Endothelial cell (in vitro differentiated cells): ENCODE measurements at places on chromosomes 12 and 14.

DNA sequence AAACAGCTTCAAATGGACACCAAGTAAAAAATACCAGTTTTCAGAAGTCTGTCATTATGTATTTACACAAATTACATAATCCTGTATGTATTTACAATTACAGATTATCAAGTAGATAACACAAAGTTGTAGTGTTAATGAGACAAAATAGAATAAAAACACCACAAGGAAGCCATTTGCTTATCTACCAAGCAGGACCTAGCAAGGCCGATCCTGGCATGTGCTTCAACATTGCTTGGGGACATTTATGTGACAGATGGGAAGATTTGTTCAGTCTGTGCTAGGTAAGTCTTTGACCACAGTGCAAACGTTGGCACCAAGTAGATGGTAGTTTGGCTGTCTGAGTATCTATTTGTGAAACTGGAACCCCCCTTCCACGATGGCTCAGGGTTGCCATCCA lies 35.8 kb downstream of the BCAT1 start:
- peaks cover 11% of the 10 kb centered on the region for H3K4me1 ChIP-seq
- H3K4me3 ChIP-seq = no peak overlapping the region
- no peaks in the 10 kb centered on the region for H3K27me3 ChIP-seq
- no peak overlapping the region for H3K27ac ChIP-seq
- DNase-seq = no peak

DNA sequence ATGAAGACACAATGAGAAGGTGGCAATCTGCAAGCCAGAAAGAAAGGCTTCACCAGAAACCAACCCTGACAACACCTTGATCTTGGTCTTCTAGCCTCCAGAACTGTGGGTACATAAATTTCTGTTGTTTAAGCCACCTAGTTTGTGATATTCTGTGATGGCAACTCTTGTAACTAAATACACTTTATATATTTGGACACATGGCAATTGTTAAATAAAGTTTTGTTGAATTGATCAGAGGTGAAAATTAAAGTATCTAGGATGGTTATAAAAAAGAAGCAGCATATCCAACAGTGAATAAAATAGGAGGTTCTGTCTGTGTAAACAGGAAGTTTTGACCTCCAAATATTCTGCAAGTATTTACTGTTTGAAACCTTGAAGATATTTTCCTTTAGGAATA lies 516.3 kb downstream of the SOX5 start:
- no peak overlapping the region for H3K4me3 ChIP-seq
- no peaks in the 10 kb centered on the region for H3K36me3 ChIP-seq
- no peaks in the 10 kb centered on the region for H3K27me3 ChIP-seq
- H3K4me1 ChIP-seq = no peaks in the 10 kb centered on the region
- no peak overlapping the region for H3K27ac ChIP-seq

GRCh38 chr12:118033323-118033722 lies 16.8 kb downstream of the RFC5 start:
- H3K36me3 ChIP-seq = peaks cover 33% of the 10 kb centered on the region
- H3K27me3 ChIP-seq = peaks cover 5% of the 10 kb centered on the region
- no peak overlapping the region for H3K4me3 ChIP-seq
- H3K4me1 ChIP-seq = no peaks in the 10 kb centered on the region
- no peak overlapping the region for H3K27ac ChIP-seq

DNA sequence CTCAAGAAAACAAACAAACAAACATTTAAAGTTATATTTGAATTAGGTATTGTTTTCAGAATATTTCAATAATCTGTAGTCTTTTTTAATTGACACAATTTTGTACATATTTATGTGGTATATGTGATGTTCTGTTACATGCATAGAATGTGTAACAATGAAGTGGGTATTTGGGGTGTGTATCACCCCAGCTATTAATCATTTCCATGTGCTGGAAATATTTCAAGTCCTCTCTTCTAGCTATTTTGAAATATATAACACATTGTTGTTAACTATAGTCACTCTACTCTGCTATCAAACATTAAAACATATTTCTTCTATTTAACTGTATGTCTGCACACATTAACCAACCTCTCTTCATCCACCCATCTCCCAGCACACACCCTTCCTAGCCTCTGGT lies 32.0 kb upstream of the SIX1 start:
- H3K4me3 ChIP-seq = no peak overlapping the region
- no peaks in the 10 kb centered on the region for H3K36me3 ChIP-seq
- no peak overlapping the region for H3K27ac ChIP-seq
- peaks cover 2% of the 10 kb centered on the region for H3K27me3 ChIP-seq

DNA sequence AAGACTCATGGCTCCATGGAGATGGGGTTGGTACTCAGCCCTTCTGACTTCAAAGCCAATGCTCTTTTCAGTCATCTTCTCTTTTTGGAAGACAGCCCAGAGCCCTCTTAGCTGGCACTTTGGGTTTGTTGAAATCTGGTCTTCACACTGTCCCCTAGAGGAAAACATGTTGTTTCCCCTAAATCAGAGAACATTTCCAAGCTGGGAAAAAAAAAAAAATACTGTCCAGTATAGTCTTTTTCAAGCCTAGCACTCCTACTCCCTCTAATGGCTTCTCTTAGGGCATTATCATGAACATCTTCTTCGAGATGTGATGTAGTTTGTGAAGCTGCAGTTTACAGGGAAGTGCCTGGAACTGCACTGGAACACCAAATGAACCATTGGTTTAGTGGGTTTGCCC lies 3.0 kb upstream of the ZC3H14 start:
- H3K27me3 ChIP-seq = peaks cover 11% of the 10 kb centered on the region
- DNase-seq = no peak

DNA sequence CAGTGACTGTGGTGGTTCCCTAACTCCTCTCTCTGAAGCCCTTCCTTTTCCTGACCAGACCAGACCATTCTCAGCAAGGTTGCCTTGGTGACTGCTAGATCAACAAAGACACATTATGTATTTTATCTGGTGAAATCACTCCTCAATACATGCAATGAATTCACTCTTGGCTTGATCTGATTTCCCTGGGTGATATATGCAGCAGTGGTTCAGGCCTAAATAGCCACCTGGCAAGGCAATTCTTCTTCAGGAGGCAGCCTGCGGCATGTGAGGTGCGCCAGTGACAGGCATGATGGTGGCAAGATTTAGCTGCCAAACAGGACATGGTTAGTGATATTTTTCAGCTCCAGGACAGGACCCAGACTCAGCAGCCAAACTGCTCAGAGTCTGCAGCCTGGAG lies 350.3 kb upstream of the CCDC196 start:
- DNase-seq = no peak
- peaks cover 4% of the 10 kb centered on the region for H3K4me1 ChIP-seq
- H3K4me3 ChIP-seq = no peak overlapping the region
- peak overlapping the region; percentile 15 for H3K27ac ChIP-seq
- peaks cover 6% of the 10 kb centered on the region for H3K36me3 ChIP-seq

DNA sequence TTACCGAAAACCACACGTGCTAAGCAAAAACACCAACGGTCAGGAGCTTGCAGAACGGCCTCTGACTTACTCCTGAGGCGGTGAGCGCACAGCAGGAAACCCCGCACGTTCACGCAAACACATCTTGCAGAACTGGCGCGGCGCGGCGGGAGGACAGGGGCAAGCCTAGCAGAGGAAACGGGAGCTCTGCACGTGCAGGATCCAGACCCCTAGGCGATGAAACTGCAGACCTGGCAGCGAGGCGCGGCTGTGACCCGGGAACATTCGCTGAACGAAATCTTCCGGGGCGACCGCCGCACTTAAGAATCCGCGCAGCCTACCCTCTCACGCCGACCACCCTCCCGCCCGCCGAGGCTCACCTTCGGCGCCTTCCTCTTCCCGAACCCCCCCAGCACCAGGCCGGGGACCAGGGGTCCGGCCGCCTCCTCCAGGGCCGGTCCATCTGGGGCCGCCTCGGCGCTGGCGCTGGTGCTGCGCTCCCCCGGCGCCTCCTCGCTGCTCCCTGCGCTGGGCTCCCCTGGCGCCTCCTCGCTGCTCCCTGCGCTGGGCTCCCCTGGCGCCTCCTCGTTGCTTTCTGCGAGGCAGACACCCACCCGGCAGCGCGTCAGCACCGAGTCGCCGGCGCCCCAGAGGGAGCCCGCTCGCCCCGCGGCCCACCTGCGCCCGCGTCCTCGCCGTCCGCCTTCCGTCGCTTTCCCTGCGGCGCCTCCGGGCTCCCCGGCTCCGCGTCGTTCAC lies 615 bp downstream of the DDX51 start:
- peak overlapping the region; percentile 90 for H3K4me3 ChIP-seq
- H3K36me3 ChIP-seq = peaks cover 25% of the 10 kb centered on the region
- peaks cover 12% of the 10 kb centered on the region for H3K4me1 ChIP-seq

DNA sequence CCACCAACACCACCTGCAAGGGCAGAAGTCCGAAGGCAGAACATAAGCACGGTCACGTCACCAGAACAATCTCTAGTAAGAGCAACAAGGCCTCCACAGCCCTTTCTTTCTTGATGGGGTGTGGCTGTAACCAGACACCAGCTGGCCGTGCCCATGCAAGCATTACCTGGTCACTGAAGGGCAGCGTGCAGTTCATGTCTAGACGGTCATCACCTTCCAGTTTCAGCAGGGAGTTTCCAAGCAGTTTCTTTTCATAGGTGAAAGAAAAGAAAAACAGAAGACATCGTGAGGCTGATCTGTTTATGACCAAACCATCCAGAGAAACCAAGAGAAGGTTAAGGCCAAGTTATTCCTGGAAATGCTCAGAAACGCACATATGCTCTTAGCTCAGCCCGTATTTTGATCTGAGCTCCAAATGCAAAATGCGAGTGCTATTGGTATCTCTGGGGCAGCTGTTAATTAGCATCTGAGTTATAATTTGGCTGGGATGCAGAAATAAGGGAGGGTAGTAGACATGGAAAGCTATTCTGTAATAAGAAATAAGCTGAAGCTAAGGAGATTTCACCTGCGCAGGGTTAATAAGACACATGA lies 42.5 kb downstream of the PRKAB1 start:
- no peak for DNase-seq
- no peak overlapping the region for H3K27ac ChIP-seq
- H3K36me3 ChIP-seq = peaks cover 27% of the 10 kb centered on the region
- H3K4me3 ChIP-seq = no peak overlapping the region
- peaks cover 2% of the 10 kb centered on the region for H3K27me3 ChIP-seq

DNA sequence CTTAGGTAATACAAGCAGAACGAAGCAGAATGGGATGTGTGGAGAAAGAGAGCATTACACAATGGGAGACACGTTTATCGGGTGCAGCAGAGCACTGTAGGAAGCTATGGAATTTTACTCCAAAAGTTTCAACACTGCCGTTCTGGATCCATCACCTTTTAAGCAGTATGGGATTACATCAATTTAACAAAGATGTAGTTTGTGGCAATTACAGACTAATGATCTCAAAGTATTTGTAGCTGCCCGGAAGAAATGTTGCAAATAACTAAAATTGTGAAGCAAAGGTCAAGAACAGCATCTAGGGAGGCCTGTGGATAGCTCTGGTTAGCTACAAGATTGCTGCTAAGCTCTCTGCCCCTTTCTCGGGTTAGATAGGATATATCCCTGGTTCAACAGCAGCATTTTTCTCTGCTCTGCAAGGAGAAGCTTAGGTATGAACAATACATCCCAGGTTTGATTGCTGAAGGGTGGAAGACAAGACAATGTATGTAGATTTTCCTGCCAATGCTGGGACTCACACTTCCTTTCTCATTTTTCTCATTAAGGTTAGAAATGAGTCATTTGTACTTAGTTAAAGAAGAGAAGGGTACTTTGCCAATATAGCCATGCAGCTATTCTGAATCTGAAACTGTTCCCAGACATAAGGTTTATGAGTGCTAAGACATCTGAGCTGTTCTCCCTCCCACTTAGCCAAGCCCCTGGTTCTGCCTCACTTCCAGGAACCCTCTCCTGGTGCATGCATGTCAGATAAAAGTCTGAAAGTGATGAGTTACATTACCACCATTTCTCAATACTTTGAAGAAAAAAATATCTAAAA lies 75.0 kb upstream of the HIF1A start:
- H3K27me3 ChIP-seq = no peaks in the 10 kb centered on the region
- no peaks in the 10 kb centered on the region for H3K36me3 ChIP-seq
- no peak for DNase-seq
- peaks cover 26% of the 10 kb centered on the region for H3K4me1 ChIP-seq
- no peak overlapping the region for H3K27ac ChIP-seq
- no peak overlapping the region for H3K4me3 ChIP-seq

- DNase-seq = no peak
- H3K27me3 ChIP-seq = peaks cover 1% of the 10 kb centered on the region
- no peaks in the 10 kb centered on the region for H3K36me3 ChIP-seq
- no peak overlapping the region for H3K4me3 ChIP-seq
These were observed 89.8 kb downstream of the CRADD start for GRCh38 chr12:93766796-93767523.

DNA sequence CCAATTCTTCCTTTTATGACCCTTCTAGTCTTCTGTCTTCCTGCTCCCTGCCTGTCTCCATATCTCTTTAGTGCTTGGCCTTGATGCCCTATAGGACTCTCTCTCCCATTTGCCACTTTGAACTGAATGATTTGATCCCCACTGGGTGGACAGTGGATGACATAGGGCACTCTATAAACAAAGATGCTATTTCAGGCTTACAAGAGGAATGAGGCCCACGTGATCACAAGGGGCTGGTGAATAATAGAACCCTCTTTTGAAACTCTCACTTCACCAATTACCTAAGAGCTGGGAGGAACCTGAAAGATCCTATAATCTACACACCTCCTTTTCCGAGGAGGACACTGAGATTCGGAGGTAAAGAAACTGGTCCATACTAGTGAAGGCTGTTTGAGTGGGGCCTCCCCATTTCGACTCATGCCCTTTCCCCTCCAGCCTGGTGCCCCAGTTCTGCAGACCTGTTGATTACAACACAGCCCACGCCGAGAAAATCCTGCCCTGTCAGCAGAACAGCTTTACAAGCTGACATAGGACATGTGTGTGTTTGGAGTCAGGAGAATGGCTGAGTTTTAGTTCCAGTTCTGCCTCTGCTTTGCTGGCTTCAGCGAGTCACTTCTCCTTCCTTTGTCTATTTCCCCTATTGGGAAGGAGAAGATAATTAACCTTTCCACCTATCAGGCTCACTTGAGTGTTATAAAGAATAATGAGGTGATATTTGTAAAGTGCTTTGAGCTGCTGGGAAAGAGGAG lies 400.3 kb downstream of the ZFP36L1 start:
- H3K27ac ChIP-seq = no peak overlapping the region
- DNase-seq = no peak
- H3K4me3 ChIP-seq = no peak overlapping the region

GRCh38 chr14:39154594-39155189 lies 15.4 kb downstream of the TRAPPC6B start:
- H3K27ac ChIP-seq = no peak overlapping the region
- DNase-seq = no peak
- H3K4me1 ChIP-seq = no peaks in the 10 kb centered on the region
- no peaks in the 10 kb centered on the region for H3K27me3 ChIP-seq
- peaks cover 13% of the 10 kb centered on the region for H3K36me3 ChIP-seq

DNA sequence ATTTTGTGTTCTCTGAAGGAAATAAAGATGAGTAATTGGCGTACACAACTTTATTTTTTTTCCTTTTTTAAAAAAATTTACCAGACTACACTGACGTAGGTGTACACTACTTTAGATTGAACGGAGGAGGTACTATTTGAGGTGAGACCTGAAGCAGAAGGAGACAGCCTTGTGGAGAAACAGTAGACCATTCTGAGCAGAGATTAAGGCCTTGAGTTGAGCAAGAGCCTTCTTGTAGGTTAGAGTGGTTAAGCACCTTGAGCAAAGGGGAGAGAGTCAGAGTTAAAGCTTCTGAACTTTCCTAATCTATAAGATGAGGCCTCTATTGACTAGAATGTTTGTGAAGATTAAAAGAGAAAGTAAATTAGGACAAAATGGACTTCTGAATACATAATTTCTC lies 2.5 kb downstream of the LEMD3 start:
- H3K4me1 ChIP-seq = peaks cover 18% of the 10 kb centered on the region
- peaks cover 8% of the 10 kb centered on the region for H3K27me3 ChIP-seq
- DNase-seq = no peak
- no peaks in the 10 kb centered on the region for H3K36me3 ChIP-seq
- no peak overlapping the region for H3K27ac ChIP-seq
